ENCODE measurements at places on chromosomes 1 and 21.

DNA sequence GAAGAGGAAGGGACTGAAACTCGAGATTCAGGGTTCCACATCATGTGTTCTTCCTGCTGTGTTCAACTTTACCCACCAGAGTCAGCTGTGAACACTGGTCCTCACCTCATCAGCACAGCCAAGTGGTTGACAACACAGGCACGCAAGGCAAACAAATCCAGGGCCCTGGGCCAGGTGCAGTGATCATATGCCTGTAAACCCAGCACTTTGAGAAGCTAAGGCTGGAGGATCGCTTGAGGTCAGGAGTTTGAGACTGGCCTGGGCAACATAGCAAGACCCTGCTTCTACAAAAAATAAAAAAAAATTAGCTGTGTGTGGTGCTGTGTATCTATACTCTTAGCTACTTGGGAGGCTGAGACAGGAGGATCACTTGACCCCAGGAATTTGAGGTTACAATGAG lies 8.4 kb upstream of the XKR8 start:
- no peak for DNase-seq

DNA sequence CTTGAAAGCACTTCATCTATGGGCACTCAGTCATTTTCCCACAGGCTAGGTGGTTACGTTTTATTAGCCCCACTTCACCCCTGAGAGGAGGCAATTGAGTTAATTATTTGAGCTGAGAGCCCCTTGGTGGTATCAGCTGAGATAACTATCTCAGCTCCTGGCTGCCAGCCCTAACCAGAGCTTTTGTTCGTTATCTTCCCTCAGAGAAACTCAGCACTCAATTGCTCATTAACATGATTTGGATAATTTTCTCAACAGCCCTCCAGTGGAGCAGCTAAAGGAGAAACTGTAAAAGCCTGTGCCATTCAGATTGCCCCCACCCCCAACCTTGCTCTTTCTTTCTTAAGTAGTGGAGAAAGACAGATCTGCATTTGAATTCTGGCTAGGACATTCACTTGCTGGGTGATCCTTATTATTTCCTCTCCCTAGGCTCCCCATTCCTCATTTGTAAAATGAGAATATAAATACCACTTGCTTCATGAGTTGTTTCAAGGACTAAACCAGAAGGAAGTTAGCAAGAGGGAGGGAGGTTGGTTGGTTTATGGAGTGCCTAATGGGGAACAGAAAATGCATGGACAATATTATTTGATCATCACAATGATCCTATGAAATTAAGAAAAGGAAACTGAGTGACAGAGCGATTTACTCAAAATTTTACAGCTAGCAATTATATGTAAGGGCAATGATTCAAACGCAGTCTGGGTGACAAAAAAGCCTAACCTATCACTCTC lies 218.7 kb upstream of the FGGY start:
- DNase-seq = no peak

- no peak for DNase-seq
These were observed 60.6 kb downstream of the KCNAB2 start for GRCh38 chr1:6106321-6106731.

GRCh38 chr1:34460193-34460592 lies 283.5 kb downstream of the C1orf94 start:
- peak; percentile 33 for DNase-seq

GRCh38 chr1:43253876-43254275 lies 15.9 kb upstream of the TMEM125 start:
- DNase-seq = no peak

DNA sequence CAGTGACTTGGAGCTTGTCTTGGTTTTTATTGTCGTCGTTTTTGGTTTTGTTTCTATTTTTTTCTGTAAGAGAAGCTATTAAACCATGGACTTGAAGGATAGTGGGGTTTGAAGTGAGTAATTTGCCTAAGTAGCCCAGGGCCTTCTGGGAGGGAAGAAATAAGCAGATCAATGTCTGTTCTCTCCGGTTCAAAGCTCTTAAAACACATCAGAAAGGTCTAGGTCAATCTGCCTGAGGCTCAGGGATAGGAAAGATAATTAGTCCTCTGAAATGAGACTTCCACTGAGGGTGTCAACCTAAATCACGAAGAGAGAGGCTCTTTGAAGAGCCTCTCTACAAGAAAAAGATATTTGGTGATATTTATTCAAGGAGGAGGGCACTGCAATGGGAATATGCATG lies 178.0 kb downstream of the MATN1 start:
- DNase-seq = no peak

GRCh38 chr1:30575066-30575465 lies 148.3 kb downstream of the MATN1 start:
- no peak for DNase-seq

GRCh38 chr1:170326186-170326585 lies 180.4 kb downstream of the NTMT2 start:
- DNase-seq = no peak

DNA sequence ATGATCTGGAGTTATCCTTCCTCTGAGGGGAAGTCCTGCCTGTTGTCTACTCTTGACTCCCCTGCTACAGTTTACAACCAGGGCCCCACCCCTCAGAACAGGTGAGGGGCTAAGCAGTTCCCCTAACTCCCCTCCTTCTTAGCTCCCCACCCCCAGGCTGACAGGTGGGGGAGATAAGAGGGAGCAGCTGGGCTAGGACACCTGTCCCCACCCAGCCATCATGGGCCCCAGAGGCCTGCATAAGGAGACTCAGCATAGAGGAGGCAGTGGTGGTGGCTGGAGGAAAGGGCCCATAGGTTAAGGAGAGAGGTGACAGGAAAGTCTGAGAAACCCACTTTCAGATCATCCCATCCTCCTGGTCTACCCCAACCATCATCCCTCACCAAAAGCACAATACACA lies 6.8 kb downstream of the MEF2D start:
- no peak for DNase-seq

DNA sequence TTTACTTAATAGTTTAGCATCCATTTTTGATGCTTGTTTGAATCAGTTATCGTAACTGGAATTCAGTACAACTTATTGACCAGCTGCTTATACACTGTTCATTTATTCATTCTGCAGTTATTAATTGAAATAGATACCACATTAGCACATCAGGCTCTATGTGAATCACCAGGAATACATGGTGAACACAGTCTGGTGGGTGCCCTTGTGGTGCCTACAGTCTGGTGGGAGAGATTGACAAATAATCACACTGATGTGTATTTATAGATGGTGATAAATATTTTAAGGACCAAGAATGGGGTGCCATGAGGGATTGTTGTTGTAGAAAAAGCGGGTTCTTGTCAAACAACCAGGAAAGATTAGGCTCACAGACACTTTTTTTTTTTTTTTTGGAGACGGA lies 87.6 kb downstream of the ZFYVE9 start:
- no peak for DNase-seq

DNA sequence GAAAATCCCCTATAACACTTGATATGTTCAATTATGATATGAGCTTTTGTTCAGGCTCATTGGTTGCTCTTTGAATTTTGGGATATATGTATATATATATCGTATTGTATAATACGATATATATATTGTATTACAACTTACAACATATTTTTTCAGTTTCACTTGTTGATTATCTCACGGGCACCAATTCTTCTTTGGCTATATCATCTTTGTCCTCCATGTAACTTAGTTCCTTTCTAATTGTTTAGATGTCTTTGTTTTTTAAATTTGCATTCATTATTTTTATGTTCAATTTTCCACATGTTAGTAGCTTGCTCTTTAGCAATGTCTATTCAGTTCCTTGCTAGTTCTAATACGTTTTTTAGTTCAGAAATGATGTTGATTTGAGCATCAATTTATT lies 150.0 kb downstream of the BACH1 start:
- no peak for DNase-seq
